Activated naive CD4-positive, alpha-beta T cell treated with anti-CD3 and anti-CD28 coated beads, Interleukin-2, amount 10 ng/mL, durations not matched to agents 7 days and 5 days (primary cell): ENCODE measurements at places on chromosomes 3 and 15.

DNA sequence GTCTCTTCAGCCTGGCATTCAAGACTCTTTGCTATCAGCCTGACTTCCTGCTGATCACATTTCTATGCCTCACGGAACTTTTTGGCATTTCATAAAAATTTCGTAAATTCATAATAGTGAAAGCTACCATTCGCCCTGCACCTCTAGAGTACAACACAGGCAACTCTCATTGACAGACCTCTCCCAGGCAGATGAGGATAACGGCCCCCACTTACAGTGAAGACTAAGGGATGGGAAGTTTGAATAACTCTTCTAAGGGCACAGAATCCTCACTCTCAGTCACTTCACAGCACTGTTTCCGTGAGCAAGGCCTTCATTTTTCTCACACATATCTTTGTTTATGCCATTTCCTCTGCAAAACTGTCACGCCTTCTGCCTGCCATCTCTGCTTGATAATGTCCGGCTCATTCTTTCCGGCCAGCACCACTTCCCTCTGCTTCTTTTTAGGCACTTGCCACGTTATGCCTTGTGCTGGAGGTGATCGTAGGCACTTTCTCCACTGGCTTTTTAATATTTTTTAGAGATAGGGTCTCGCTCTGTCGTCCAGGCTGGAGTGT lies 224.1 kb upstream of the HES1 start:
- peak; percentile 21 for DNase-seq

DNA sequence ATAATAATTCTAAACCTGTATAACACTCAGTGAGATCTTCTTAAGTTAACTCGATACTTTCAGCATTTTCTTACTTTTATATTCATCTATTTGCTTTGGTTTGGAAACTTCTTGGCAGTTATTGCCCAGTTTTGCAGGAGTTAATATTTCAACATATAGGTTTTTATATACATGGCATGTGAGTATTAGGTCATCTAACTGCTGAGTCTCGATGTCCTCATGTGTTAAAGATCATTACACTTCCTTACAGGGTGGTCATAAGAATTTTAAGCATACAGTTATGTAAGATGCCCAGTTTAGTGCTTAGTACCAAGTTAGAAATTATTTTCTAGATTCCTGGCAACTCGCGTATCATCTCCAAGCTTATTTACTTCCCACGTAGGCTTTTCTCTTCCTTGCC lies 62.9 kb downstream of the TMEM39A start:
- DNase-seq = no peak

GRCh38 chr15:67116742-67117141 lies 51.3 kb downstream of the SMAD3 start:
- DNase-seq = no peak

DNA sequence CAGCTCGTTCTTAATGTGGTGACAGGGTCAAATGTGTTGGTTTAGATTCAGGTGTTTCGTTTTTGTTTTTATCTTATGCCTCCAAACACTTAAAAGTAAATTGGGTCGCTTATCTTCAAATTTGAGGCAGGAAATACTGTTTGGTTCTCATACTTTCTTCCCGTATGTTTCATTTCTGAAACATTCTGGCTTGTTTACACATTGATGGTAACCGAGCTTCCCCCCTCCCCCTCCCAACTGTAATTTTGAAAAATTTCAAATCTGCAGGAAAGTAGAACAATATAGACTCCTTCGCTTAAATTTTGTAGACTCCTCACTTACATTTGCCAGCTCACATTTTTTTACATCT lies 64.9 kb downstream of the CMTM8 start:
- peak; percentile 67 for DNase-seq

DNA sequence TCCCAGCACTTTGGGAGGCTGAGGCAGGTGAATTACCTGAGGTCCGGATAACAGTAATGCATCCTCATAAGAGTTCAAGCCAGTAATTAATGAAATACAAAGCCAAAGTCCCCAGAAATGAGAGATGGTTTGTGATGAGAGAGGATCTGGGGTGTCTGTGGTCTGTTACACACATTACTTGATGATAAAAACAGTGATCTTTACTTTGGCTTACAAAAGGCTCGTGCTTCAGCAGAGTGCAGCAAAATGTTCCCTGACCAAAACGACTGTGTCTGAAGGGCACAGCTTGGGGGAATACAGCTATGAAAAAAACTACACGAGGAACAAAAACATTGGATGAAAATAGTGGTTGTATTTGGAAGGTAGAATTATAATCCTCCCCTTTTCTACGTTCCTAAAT lies 40.9 kb downstream of the CRTC3 start:
- no peak for DNase-seq

- peak; percentile 61 for DNase-seq
Observed at GRCh38 chr15:84982301-84982920, 755 bp downstream of the PDE8A start.

DNA sequence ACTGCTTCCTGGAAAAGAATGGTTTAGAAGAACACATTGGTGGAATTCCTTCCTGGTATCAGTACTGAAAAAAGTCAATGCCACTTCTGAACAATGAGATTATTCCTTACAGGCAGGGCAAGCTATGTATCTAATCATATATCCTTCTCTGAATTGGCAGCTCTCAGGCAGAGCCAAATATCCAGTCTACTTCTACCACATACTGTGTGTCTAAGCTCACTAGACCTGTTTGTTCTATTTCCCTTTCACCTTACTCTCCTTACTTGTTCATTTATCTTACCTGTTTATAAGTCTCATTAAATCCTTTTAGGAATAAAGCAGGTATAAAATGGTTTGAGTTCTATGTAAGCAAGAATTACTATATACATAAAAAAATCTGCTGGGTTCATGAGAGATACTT lies 8.3 kb downstream of the SETMAR start:
- DNase-seq = no peak

DNA sequence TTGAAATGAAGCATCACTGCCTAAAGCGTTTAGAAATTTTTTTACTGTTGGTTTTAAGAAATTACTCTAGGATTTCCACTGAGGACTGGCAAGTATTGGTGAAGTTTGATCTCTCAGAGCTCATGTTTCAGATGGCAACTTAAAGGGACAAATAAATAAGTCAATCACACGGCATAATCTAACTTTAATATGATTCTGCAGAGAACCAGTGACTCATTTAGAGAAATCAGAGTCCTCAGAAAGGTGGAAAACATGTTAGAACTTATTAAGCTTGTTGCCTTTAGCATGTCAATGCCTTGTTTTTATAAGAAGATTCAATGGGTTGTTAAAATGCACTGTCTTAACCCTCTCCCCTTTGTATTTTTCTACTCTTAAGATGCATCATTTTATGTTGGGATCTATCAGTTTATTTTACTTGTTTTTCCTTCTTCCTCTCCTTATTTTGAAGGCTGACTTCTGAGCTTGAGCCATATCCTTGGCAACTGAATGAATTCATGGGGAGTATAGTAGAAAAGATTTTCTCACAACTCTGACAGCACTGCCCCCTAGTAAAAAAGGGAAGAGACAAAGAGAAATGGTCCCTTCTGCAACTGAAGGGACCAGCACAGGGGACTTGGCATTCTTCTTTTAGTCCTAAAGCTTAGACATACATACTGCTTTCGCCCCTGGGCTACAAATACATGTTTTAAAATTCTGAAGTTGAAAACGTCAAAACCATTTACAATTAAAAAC lies 431.2 kb downstream of the LPP start:
- DNase-seq = no peak

DNA sequence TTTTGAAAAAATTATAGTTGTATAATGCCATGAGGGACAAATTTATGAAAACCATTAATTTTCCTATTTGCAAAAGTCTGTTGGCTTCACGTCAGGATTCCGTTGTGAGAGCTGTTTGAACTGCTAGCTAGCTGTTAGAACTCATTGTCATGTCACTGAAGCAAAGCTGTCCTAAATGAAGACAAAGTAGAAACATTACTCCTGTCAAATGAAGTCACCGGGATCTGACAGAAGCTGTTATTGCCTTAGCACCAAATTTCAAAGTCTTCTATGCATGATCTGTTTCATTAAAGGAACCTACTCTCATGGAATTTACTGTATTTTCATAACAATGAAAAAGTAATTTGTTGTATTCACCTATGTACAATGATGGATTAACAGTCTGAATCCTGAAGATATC lies 479.8 kb downstream of the PLOD2 start:
- DNase-seq = no peak

DNA sequence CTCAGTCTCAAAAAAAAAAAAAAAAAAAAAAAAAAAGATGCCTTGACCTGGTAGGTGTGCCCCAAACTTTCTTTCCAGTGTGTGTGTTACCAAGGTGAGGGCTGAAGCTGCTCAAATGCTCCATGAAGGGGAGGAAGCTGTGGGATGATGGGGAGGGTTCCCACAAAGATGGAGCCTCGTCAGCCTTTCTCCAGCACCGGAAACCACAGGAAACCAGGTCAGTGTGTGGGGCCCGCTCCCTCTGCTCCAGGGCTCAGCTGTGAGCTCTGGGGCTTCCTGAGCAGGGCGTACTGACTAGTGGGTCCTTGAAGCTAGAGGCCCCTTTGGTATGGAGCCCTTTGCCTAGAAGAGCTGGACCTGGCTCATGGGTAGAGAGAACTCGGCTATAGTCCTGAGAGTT lies 681 bp upstream of the IL17RE start:
- DNase-seq = peak; percentile 41

- no peak for DNase-seq
Observed at GRCh38 chr15:37101980-37102304, 1.6 kb upstream of the MEIS2 start.

GRCh38 chr3:119676020-119676419 lies 1.2 kb downstream of the COX17 start:
- DNase-seq = no peak

GRCh38 chr3:147816752-147817151 lies 407.6 kb downstream of the ZIC1 start:
- no peak for DNase-seq

DNA sequence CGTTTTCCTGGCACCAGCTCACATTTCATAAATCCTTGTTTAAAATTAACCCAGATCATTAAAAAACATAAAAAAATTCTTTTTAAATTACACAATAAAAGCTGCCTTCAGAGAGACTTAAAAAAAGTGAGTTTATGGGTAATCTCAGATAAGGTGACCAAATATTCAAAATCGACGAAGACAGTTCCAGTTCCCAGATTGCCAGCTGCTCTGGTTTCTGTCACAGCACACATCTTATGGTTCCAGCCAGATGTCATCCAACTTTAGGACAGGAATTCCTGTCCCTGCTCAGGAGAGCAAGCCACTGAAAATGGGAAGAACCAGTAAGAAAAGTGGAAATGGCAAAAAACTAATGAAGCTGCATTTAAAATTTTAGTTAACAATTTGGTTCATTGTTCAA lies 15.8 kb upstream of the ZNF770 start:
- no peak for DNase-seq

GRCh38 chr15:80838012-80838411 lies 58.8 kb downstream of the CEMIP start:
- DNase-seq = no peak

GRCh38 chr3:112333381-112334317 lies 693 bp downstream of the CD200 start:
- DNase-seq = peak; percentile 46

DNA sequence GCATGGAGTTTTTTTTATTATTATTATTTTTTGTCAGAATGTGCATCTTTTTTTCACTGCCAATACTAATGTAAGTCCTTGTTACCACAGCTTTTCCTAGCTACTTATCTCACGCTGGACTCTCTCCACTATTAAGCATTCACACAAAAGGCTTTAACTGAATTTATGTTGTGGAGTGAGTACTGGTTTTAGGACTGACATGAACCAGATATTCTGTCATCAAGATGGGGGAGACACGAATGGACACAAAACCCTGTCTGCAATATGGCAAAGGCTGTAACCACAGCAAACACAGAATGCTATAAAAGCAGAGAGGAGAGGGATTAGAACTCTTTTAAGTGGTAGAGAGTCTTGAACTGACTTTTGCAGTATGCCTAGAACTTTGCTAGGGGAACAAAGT lies 592.2 kb upstream of the TBL1XR1 start:
- DNase-seq = no peak

DNA sequence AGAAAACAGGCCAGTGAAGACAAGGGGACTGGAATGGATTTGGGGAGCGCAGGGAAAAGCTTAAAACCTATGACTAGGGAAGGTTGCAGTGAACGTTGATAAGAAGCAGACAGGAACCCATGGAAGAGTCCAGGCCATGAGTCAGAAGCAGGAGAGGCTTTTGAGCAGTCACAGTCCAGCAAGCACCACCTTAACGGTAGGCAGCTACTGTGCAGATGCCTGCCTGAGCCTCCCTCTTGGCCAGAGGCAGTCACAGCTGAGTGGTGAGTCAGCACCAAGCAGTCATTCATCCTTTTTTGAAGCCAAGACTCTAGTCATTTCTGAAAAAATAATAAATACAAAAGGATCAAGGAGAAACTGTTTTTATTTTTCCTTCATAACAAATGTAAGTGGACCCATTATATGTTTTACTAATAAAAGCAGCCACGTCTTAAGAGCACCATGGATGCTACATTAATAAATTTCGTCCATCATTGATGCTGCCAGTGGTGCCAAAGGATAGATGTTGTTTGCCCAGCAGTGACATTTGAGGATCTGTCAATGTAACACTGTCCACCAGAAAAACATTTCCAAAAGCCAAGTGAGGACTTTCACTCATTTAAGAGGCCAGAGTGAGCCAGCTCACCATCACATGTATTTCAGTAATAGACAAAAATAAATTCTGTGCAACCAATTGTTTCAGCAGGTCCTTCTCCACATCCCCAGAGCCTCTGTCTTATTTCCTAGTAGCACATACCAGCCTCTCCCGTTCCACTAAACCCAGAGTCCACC lies 42.1 kb upstream of the ACTC1 start:
- no peak for DNase-seq

DNA sequence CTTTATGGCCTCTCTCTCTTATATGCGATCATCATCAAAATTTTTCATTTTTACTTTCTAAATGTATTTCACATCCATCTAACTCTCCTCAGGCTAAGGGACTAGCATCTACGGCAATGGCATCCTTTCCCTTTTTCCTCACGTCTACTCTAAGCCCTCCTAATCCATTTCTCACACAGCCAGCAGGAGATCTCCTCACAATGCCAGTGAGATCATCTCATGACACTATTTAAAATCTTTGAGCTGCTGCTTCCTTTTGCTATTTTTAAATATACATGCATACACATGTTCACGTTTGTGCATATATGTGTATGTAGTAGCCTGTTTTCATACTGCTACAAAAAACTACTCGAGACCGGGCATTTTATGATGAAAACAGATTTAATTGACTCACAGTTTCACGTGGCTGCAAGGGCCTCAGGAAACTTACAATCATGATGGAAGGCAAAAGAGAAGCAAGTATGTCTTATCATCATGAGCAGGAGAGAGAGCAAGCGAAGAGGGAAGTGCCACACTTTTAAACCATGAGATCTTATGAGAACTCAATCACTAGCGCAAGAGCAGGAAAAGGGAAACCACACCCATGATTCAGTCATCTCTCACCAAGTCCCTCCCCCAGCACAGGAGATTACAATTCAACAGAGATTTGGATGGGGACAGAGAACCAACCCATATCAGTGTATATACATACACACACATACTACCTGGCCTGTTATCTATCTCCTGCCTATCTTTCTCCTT lies 599.2 kb upstream of the ROBO1 start:
- DNase-seq = no peak

- no peak for DNase-seq
Observed at GRCh38 chr3:183098536-183099025, 715 bp downstream of the MCCC1 start.
